RPMI7951 (cell line): ENCODE measurements at places on chromosomes 3 and 15. TPM values are rescaled to one million over a fixed set of nuclear protein-coding genes. Genes with fewer than 3 reads are reported as not detected.

DNA sequence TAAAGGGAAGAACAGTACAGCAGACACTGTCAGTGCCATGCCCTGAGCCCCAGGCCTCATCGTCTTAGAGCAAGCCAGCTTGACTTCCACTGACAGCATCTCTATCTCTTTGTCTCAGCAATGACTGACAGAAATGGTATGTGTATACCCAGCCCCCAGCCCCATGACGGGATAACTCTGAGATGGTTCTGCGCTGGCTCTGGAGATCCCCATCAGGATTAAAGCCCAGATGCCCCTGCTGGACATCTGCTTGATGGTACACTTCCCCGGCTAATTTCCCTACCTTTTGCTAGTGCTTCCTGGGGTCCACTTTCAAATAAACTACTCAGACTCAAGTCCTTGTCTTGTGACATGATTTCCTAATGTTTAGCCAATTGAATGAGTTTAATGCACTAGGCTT lies 7.6 kb downstream of the NMNAT3 start:
- DNase-seq, result no peak

ITIH4 gene
- total RNA-seq, result 0.48 and 0.68 TPM in 2 replicates

DNA sequence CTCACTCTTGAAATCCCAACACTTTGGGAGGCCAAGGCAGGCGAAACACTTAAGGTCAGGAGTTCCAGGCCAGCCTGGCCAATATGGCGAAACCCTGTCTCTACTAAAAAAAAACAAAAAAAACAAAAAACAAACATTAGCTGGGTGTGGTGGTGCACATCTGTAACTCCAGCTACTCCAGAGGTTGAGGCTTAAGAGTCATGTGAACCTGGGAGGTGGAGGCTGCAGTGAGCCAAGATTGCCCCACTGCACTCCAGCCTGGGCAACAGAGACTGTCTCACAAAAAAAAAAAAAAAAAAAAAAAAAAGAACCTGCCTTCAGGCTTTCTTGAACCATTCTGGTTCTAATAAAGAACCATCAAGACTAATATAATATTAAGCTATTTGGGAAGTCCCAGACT lies 16.5 kb downstream of the ARPP19 start:
- no peak for DNase-seq

- DNase-seq, result no peak
Measured at GRCh38 chr3:162443376-162443775, 946.8 kb downstream of the OTOL1 start.

- no peak for DNase-seq
Measured at GRCh38 chr3:134880431-134880830, 85.4 kb downstream of the EPHB1 start.

DNA sequence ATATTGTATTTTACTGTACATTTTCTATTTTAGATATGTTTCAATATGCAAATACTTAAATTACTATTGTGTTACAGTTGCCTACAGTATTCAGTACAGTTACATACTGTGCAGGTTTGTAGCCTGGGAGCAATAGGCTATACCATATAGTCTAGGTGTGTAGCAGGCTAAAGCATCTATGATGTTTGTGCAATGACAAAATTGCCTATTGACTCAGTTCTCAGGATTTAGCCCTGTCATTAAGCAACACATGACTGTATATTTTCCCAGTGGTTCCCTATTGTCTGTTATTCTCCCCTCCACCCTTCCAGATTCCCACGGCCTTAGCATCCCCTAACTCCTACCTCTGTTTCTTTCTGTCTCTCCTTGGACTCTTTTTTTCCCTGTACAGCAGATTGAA lies 10.7 kb downstream of the MOBP start:
- DNase-seq, result no peak

DNA sequence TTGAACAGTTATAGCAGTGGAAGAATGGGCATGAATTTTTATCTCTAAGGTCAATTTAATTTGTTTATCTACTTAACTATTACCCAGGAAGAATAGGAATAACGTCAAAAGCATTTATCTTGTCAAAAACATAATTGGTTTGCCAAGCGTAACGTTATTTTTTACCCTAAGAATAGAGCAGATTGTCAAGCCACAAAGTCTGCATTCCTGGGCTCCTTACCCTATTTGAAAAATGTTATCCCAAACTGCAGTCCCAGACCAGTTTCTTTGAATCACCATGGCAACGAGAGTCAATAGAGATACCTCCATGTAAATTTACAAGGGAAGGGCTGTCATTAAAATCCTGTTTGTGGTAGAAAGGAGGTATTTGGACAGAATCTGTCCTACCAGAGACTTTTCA lies 61.1 kb downstream of the CPNE4 start:
- peak; percentile 11 for DNase-seq

CYP8B1 gene
- total RNA-seq, result not detected in 2 replicates

- no peak for DNase-seq
Measured at GRCh38 chr3:43478118-43478785, 143.6 kb downstream of the ANO10 start.

GRCh38 chr3:67291287-67292252 lies 293.5 kb downstream of the KBTBD8 start:
- DNase-seq, result no peak

DNA sequence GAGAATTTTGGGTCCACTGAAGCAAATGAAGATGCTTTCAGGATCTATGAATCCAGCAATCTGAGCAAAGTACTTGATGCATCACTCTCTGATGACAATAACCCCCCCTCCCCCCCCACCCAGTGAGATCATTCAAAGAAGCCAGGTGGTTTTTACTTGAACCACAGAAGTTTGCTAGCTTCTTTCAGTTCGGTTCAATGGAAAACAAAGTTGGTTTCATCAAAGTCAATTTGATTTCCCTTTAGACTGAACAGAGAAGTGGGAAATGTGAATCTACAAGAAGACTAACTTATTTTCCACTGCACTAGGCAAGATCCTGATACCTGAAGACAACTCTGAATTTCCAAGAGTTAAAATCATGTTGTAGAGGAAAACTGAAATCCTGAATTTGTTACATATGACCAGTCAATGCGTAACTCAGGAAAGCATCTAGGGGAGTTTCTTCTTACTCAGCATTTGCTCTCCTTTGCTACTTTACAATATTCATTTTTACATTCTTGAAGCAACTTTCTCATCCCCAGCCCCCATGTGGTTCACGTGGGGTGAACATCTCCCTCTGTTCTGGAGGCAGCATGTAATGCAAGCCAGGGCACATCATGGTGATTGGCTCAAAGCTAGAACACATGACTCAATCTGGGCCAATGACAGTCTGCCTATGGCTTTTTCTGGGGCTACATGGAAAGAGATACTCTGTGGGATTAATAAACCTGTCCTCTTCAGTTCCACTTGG lies 572.6 kb downstream of the FOXP1 start:
- DNase-seq, result no peak

GRCh38 chr3:107894998-107895397 lies 195.8 kb downstream of the CD47 start:
- no peak for DNase-seq

DNA sequence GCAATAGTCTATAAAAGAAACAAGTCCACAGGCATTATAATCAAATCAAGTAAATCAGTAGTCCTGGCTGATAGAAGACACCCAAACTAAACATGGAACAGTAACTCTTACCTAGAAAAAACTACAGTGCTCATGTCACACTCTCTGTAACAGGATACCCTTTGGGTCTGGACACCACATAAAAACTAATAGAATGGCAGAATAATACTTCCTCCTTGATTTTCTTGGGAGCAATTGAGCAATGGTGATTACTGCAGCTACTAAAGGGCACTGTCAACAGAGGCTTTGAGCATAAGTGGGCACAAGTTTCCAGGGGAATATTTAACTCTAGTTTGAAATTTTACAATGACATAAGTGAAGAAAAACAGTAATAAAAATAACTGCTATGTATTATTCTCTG lies 59.5 kb downstream of the GLB1 start:
- no peak for DNase-seq

GRK7 gene
- total RNA-seq, result 0.10 TPM in 1 of 2 replicates, not detected in the other

GRCh38 chr15:35888815-35889214 lies 342.9 kb upstream of the DPH6 start:
- no peak for DNase-seq

FURIN gene
- total RNA-seq, result 20.4 and 32.5 TPM in 2 replicates

DNA sequence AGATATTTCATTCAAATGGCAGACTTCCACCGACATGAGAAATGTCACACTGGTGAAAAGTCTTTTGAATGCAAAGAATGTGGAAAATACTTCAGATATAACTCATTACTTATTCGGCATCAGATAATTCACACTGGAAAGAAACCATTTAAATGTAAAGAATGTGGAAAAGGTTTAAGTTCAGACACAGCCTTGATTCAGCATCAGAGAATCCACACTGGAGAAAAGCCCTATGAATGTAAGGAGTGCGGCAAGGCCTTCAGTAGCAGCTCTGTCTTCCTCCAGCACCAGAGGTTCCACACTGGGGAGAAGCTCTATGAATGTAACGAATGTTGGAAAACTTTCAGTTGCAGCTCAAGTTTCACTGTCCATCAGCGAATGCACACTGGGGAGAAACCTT lies 8.6 kb upstream of the ZNF621 start:
- no peak for DNase-seq

SLC6A1 gene
- total RNA-seq, result not detected in 2 replicates

- DNase-seq, result no peak
Measured at GRCh38 chr15:35540021-35540420, 5.9 kb downstream of the DPH6 start.

DNA sequence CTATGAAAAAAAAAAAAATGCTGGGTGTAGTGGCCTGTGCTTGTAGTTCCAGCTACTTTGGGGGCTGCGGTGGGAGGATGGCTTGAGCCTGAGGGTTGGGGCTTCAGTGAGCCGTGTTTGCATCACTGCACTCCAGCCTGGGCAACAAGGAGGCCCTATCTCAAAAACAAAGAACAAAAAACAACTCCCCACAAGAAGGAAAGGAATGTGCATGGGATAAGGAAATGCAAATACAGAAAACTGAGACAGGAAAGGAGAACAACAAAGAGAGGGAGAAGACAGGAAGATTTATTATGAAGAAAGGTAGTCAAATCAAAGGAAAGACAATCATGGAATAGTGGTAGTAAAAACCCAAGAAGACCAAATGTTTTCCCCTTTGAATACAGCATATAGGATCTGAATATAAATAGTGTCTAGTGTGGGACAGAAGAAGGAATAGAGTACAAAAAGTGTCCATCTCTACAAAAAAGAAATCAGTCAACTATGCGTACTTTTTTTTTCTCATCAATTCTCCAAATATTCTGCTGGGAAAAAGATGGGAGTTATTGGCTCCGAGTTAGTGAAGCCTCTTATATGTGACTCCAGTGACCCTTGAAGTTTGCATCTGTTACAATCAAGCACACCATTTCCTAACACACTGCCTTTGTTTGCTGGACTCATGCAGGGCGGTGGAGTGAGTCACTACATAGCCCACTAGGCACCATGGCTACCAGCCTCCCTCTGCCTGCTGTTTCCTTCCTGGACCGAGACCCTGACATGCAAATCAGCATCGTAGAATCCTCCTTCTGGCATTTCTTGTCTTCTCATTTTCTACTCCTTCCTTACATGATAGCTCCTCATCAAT lies 101.2 kb upstream of the PTX3 start:
- peak; percentile 89 for DNase-seq

GRCh38 chr15:78149805-78150751 lies 916 bp downstream of the IDH3A start:
- no peak for DNase-seq

ATP10A gene
- not detected in 2 replicates for total RNA-seq

GRCh38 chr3:27533261-27533607 lies 49.0 kb upstream of the SLC4A7 start:
- peak; percentile 36 for DNase-seq

PLOD2 gene
- total RNA-seq, result 171 and 221 TPM in 2 replicates

GRCh38 chr15:61534986-61535385 lies 305.9 kb upstream of the RORA start:
- DNase-seq, result no peak

- peak; percentile 64 for DNase-seq
Measured at GRCh38 chr3:192130534-192131132, 596.7 kb downstream of the FGF12 start.

GRCh38 chr15:41465822-41466421 lies 27.8 kb upstream of the ITPKA start:
- peak; percentile 64 for DNase-seq

- no peak for DNase-seq
Measured at GRCh38 chr3:112627419-112627818, 13.5 kb downstream of the CCDC80 start.

KBTBD13 gene
- total RNA-seq, result not detected in 2 replicates

GRCh38 chr3:143450632-143451031 lies 331.1 kb downstream of the CHST2 start:
- DNase-seq, result no peak

GRCh38 chr3:195030791-195031321 lies 240.1 kb downstream of the XXYLT1 start:
- DNase-seq, result peak; percentile 98

DNA sequence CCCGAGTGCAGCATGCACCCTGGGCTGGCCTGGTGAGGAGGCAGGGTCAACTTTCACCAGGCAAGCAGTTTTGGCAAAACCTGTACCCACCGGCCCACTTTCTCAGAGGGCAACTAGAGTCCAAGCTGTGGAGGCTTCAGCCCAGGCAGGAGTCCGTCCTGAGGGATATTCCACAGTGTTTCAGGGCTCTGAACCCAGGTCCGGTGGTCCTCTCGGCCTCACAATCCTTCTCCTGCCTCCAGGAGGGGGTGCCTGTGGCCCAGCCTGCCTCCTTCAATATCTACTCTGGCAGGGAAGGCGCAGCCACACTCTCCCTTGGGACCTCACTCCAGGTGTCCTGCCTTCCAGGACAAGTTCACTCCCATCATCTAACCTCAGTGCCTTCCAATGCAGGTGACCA lies 3.9 kb downstream of the PLA2G4E start:
- DNase-seq, result no peak

- no peak for DNase-seq
Measured at GRCh38 chr3:68764554-68764953, 167.8 kb downstream of the TAFA4 start.

SCAMP2 gene
- 27.8 and 31.4 TPM in 2 replicates for total RNA-seq

DNA sequence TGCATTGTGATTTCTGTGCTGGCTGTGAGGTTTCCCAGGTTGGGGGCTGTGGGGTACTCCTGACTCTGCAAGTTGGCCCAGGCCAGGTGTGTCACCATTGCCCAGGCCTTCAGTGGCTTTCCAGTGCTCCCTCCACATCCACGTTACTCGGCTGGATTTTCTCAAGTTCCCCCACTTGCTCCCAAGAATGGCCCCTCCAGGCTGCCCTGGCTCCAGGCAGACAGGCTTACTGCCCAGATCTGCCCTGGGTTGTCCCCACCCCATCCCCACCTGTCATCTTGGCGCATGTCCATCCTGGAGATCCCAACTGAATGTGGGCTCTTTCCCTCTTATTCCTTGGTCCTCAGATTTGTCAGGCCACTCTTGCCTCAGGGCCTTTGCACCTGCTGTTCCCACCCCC lies 3.6 kb downstream of the APBA2 start:
- no peak for DNase-seq

CCDC39 gene
- not detected in 2 replicates for total RNA-seq
